ENCODE measurements at places on chromosomes 7 and 10.

DNA sequence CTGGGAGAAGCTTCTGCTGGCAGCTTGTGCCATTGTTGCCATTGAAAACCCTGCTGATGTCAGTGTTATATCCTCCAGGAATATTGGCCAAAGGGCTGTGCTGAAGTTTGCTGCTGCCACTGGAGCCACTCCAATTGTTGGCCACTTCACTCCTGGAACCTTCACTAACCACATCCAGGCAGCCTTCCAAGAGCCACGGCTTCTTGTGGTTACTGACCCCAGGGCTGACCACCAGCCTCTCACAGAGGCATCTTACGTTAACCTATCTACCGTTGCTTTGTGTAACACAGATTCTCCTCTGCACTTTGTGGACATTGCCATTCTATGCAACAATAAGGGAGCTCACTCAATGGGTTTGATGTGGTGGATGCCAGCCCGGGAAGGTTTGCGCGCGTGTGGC lies 220.7 kb downstream of the ADK start:
- no peak for DNase-seq

DNA sequence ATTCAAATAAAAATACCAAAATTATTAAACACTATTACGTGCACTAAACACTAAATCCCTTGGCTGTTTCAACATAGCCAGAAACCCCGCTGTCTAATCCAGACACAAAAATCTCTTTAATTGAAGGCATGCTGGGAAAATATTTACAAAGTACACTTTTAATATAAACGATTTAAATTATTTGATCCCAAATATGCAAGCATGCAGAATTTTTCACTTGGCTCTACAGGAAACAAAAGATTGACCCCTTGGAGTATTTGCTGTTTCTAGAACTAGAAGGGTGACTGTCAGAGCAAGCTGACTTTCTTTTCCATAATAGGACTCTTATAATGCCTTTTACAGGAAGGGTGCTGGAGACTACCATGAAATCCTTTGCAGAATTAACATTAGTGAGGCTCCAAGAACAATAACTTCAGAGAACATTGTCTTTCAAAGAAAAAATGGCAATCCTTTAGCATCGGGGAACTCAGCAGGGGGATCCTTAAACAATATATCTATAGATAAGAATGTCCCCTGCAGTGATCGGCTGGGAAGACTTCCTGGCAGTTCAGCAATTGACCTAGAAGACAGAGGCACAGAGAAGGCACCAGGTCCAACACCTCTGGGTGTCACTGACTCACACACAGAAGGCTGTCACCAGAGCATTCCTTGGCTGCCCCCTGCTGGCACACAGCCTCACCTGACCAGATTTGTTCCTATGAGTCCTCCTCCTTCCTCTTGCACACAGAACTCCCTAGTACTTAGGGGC lies 55.8 kb upstream of the MRLN start:
- DNase-seq = peak; percentile 3

GRCh38 chr7:158491094-158491493 lies 96.5 kb downstream of the PTPRN2 start:
- DNase-seq = no peak

DNA sequence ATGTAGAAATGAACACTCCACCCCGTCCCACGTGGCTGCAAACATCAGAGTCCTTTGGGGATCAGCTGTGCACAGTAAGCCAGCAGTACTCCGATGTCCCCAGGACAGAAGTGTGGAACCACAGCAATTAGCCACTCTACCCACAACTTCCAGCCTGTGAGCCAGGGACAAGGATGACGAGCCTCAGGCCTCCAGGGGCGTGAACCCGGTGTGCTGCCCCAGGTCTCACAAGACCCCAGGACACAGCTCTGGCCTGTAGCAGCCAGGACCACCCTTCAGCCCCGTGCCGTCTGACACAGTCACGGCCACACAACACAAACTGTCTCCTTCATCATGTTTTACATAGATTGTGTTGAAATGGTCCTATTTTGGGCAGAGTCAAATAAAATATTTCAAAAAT lies 113.0 kb upstream of the DIP2C start:
- no peak for DNase-seq

- DNase-seq = no peak
Measured at GRCh38 chr10:124066781-124067714, 26.4 kb downstream of the CHST15 start.

- no peak for DNase-seq
Measured at GRCh38 chr7:96200740-96201139, 121.2 kb downstream of the SLC25A13 start.

DNA sequence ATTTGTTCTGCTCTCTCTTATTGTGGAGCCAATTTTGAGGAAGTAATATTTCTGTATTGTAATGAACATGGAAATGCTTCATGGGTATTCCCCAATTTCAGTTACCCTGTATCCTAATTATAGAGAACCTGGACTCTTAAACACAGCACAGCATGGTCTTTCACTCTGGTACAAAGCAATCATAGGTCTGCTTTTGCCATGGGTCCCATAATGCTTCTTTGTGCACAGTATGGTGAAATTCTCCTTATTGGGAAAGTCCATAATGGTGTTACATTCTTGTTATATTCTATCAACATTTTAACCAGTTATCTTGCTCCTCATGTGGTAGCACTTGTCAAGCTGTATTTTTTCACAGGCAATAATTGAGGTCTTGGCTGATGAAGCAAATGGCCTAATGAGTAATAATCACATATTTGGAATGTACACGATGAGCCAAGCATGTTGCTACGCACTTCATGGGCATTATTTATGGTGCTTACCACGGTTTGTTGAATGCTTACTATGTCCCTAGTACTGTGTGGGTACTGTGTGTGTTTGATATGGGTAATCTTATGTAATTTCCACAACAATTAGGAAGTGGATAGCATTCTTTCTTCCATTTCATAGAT lies 42.9 kb downstream of the PRKG1 start:
- no peak for DNase-seq

DNA sequence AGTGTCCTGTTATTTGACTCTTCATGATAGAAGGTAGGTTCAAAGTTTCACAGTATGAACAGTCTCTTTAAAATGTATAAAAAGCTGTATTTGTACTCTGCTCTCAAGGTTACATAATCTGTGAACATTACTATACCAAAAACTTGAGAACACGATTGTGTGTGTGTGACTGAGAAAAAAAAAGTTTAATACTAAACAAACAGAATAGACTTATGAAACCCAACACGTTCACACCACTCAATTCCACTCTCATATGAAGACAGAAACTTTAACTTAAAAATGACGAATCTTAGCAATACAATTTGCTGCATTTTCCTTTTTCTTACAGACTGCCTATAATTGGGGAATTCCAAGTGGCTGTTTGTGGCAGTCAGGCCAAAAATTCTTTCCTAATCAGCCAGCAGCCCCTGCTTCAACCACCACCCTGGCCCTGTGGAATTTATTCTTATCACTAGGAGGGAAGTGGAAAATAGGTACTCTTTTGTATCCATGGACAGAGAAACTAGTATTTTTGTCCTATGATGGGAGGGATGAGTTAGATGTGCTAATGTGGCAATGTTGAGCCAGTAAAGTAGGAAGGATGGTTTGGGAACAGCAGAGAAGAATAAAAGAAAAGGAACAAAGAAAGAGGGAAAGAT lies 42.8 kb downstream of the MINDY3 start:
- DNase-seq = no peak

GRCh38 chr10:126114884-126115555 lies 218.7 kb downstream of the FANK1 start:
- no peak for DNase-seq

GRCh38 chr7:22586786-22587140 lies 86.8 kb upstream of the STEAP1B start:
- no peak for DNase-seq

GRCh38 chr10:130938051-130938450 lies 373.5 kb downstream of the TCERG1L start:
- DNase-seq = no peak

GRCh38 chr7:30845426-30846135 lies 66.1 kb upstream of the AQP1 start:
- DNase-seq = no peak

DNA sequence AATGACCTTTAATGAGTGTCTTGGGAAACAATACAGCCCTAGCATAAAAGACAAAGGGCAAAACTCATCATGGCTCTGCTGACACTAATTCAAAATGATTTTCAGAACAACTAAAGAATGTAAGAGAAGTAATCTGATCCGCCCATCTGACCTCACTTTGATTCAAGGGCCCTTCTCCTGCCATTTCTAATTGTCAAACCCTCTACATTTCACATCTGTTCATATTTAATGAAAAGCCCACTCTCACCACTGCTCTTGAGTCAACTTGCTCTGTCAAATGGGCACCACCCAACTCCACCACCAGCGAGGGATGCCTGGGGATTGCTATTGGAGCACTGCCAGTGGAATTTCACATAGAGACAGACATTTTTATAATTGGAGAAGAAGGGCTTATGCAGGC lies 639.2 kb downstream of the KCNMA1 start:
- no peak for DNase-seq

DNA sequence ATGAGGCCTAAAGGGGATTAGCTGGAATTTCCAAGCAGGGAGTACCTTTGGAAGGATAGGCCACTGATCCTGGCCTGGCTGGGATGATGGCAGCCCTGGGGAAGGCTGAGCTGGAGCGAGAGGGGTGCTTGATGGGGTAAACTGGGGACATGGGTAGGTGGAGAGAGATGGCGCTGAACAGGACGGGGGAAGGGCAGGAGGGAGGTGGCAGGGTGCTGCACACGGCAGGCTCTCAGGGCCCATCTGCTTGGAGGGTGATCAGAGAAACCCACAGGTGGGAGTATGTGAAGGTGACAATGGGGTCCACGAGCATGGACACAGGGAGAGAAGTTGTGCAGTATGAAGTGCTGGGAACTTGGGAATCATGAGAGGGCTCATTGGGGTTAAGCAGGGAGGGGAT lies 10.3 kb downstream of the MAT1A start:
- no peak for DNase-seq

- no peak for DNase-seq
Measured at GRCh38 chr10:68572151-68572550, 12.0 kb downstream of the TET1 start.

GRCh38 chr10:33229252-33229948 lies 105.1 kb downstream of the NRP1 start:
- DNase-seq = no peak

GRCh38 chr7:69682518-69682917 lies 84.2 kb downstream of the AUTS2 start:
- DNase-seq = no peak

- DNase-seq = no peak
Measured at GRCh38 chr7:135755351-135755753, 6.7 kb upstream of the FAM180A start.

DNA sequence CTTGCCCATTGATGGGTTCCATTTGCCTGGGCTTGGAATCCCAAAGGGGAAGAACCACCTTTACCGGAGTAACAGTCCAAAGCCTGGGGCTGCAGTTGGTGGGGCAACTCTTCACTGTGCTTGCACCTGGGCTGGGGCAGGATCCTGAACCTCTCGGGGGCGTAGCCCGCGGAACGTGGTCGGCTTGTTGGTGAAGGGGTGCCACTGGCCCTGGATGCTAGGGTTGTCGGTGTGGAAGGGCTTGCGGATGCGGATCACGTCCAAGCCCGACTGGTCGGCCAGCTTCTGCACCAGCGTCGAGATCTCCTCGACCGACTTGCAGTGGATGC lies 710 bp downstream of the MRPL43 start:
- DNase-seq = no peak

DNA sequence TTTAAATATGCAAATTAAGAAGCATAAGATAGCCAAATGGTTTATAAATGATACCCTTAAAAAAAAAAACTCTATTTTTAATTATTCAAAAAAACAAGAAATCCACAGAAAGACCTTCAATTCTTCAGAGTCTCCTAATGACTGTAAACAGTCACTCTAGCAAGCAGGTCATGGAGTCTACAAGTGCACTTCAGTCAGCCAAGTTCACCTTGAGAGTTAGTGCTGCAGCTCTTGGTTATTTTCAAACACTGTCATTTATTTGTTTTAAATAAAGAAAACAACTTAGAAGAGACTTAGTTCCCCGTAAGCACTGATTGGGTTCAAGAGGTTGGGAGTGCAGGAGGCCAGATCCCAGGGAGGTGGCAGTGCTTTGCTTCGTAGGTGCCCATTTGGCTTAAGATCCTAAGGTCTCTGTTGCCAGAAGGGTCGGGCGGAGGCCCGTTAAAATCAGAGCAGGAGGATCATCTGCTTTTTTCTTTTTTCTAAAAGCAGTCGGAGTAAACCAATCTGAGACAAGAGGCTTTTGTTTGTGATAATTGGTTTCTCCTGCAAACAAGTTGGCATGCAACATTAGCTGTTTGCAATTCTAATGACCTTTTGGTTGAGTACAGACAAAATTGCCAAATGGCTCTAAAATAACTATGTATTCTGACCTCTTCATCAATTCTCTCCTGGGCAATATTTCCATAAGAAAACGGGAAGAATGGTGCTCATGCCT lies 86.4 kb upstream of the ELMO1 start:
- DNase-seq = no peak

DNA sequence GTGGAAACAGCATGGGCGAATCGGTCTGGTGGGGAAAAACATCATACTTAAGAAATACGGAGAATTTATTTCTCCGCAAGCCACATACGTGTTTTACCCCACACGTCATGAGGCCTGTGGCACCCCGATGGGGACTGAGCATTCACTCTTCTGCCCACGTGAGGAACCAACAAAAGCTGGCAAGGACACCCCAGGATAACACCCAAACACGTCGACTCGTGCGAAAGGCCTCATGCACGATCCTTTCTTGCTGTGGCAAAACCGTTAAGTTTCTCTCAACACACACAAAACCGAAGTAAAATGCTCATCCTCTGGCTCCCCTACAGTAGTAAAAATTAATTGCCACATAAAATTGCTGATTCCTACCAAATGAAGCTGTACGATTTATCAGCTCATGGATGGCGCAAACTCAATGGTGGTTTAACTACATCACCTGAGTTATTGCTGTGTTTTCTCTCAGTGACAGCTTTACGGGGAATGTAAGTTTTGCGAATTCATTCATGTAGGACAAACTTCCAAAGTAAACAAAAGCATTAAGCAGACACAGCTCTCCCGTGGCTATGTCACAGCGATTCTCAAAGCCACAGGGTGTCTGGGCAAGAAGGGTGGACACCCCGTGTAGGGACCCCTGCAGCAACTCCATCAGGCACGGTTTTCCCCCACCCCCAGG lies 97.0 kb downstream of the CTBP2 start:
- DNase-seq = no peak

- no peak for DNase-seq
Measured at GRCh38 chr7:31948029-31948428, 122.2 kb downstream of the PDE1C start.

DNA sequence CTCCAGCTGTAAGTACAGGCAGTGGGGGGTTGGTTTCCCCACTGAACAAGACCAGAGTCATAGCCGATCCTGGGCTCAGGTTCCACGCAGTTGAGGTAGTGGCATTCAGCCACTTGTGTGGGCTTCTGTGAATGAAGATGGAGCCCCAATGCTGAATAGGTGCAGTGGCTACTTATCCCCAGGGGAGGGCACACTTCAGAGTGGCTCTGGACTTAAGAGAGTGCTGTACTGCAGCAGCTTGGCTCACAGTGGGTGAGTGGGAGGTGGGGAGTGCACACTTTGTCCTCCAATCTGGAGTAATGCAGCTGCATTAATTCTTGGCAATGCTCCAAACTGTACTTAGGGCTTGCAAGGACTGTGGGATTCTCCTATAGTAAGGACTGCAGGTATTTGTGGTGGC lies 81.9 kb downstream of the BUB3 start:
- no peak for DNase-seq

GRCh38 chr10:96988426-96988825 lies 156.3 kb downstream of the LCOR start:
- no peak for DNase-seq
